NCI-H2107 (cell line): ENCODE measurements at places on chromosomes 6 and 20.

GRCh38 chr20:625360-625932, 15.3 kb upstream of the TCF15 start:
- DNase-seq, result no peak

GRCh38 chr6:164546263-164546662, 763.1 kb downstream of the C6orf118 start:
- DNase-seq, result no peak

GRCh38 chr6:46963626-46964025, 41.9 kb upstream of the ADGRF5 start:
- DNase-seq, result no peak

DNA sequence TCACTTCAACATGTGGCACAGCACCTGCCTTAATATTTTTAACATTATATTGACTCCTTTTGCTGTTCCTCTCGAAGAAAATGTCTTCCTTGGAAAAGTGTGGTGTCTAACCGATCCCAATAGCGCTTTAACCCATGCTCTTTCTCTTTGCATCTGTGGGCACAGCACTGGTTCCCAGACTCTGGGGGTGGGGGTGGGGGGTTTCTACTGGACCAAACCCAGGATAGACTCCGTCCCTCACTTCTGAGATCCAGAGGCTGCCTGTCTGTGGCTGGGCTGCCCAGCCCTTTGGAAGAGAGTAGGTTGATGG, 3.9 kb upstream of the ZNF292 start:
- no peak for DNase-seq
